ENCODE measurements at places on chromosomes 12 and 14.

GRCh38 chr12:39852346-39852745 is 232.7 kb upstream of the ABCD2 start:
- DNase-seq = peak; percentile 39

DNA sequence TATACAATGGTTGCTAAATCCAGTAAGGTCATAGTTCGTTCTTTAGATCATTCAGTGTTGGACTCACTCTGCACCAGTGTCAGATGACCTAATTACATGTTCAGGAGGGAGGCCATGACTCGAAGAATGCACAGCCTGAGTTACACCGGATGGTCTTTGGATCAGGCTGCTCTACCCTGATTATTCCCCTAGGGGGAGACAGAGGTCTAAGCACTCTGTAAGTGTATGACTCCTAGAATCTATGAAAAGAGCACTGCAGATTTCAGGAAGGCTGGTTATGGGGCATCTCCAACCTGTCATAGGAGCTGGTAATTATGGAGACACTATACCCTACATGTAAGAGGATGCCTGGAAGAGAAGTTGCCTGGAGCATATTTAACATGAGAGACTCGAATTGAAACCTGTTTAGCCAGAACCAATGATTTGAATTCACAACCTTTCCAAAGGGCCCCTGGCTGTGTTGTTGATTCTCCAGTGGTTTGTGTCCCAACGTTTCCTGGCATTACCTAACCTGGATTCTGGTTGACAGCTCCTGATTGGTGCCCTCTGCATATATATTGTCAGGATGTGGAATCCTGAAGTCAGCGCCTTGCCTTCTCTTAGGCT is at the start of gene MUCL1:
Gene MUCL1 (plus strand): TSS at position 584 of the 606 bp plus-strand sequence. CDS start 67 bp downstream, outside the sequence.
- DNase-seq = peak; percentile 69

DNA sequence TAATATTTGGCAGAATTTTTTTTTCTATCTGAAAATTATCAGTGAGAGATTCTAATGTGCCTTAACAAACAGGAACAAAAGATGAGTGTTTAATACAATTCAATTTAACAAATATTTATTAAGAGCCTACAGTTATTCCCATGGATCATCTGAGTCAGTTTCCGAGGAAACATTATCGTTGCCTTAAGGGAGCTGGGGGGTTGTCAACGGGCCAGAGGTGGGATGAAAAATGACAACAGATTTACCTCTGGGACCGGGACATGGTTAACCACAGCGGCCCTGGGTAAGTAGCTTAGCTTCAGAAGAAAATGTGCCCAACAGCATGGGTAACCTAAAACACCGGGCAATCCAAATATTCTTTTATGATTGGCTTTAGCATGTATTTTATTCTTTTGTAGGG is 113.6 kb downstream of the DAD1 start:
- DNase-seq = no peak

DNA sequence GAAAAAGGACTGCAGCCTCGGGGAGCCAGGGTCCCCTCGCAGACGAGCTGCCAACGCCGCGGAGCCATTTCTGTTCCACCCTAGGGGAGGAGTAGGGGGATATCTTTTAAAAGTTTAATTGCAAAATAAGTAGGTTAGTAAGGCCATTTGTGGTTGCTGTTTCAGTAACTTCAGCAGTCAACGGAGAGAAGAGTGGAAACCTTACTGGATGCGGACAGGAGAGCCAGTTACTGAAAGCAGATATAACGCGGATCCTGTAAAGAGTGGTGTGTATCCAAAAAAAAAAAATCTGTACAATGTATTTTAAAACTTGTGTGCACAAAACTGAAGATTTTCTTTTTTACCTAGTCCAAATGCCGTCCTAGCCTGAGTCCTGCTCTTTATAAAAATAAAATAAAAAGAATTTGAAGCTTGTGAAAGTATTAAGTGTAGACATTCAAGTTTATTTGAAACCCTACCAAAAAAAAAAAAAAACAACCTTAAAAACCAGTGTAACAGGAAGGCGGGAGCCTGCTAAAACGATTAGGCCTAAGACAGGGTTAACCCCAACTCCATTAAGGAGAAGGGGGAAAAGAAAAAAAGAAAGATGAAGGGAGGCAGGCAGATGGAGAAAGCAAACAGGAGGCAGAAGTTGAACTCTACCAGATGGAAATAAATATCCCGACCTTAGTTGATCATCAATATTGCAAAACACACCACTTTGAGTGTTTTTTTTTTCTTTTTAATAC is 1.0 kb upstream of the BTG1 start:
- DNase-seq = no peak

GRCh38 chr12:77734214-77734883 is 96.3 kb upstream of the NAV3 start:
- DNase-seq = peak; percentile 32

DNA sequence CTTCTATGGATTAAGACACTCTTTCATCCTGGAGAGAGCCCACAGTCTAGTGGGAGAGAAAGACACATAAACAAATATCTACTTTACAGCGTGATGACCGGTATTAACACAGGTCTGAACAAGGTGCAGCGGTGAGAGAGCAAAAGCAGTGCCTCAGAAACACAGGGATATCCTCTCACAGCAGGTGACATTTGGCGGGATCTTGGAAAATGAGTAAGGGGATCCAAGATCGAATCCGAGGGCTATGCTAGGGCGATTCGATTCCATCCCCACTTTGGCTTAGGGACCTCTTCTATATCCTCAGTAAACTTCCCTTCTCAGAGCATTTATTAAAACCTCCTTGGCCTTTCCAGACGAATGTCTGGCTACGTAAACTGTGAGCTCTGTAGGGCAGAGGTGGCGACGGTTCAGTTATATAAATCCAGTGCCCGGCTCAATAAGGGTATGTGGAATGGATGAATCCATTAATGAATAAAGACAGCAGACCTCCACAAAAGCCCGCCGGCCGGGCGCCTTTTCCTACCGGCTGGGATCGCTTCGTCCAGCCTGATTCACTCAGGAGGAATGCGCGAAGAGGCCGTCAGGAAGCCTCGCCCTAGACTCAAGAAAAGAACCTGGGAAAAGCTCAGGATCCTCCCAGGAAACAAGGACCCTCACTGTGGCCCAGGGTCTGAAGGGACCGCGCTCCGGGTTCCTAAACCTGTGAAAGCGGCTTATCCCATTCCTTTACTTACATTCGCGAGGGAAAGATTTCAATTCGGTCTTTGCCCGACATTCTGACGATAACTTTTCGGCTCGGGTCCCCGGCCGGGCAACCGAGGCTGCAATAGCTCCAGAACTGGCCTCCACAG is 455 bp downstream of the ATP6V1D start:
- no peak for DNase-seq

- no peak for DNase-seq
Measured at GRCh38 chr12:106080041-106080790, 58.5 kb downstream of the NUAK1 start.

DNA sequence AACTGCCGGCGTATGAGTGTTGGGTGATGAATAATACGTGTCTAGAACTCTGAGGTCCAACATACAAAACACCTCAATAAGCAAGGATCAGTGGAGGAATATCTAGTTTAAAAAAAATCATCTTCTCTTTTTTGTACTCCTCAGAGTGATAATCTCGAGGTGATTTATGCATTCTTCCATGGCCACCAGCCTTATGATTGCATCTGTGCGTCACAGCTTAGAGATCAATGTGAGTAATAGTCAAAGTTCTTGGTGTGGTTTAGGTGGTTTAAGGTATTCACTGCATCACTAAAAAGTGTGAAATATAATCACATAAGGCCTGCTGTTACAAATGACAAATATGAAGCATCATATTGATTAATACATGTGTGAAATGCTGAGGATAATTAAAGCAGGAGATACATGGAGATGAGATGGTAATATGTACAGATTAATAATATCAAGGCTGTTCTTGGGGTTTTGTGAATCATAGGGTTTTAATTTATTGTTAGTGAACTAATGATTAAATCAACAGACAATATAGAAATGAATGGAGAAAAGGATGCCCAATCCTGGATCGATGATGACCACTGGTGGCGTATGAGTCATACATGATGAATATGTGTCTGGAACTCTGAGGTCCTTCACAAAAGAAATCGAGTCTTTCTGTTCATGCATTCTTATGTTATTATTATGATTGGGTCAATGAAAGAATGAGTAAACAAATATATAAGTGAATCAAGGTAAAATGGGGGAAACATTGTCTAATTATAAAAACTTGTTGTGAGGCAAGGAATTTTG is 68.8 kb upstream of the RTL1 start:
- peak; percentile 45 for DNase-seq

DNA sequence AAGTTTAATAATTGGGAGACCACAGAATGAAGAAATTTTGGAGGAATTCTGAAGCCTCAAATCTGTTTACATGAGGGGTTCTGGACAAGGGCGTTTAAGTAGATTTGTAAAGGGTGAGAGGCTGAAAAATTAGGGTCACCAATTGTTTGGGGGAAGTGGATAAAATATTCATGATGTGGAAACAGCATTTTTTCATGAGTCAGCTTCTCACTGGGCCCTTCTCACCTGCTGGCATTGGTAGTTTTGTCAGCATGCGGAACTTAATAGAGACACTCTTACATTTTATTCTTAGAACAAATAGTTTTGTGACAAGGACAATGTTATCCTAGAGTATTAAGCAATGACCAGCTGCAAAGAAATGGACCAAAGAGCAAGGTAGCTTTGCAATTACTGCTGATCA is 634.4 kb downstream of the LRFN5 start:
- DNase-seq = no peak

DNA sequence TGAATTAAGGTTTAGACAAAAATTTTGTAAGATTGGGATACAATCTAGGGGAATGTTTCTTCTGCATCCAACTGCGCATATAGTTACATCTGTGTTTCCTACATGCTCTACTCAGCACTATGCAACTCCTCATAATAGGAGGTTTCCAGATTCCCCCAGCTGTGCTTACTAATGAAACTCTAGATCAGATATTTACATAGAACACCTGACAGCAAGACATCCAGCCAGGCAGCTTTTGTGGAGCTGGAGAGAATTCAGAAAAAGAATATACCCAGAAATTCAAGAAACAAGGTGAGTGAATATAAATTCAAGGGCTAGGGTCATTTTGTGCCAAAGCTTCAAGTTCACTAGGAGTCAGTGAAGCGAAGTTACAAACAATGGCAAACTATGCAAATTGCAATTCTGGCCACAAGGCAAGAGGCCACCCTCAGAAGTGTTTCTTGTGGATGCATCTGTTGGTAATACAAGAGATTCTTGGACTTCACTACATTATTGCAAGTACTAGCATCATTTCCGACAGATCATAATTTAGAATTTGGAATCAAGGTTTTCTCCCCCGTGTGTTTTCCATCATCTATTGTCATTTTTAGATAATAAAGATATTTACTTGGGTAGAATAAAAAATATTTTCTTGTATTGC is 341.2 kb upstream of the NAV3 start:
- no peak for DNase-seq

DNA sequence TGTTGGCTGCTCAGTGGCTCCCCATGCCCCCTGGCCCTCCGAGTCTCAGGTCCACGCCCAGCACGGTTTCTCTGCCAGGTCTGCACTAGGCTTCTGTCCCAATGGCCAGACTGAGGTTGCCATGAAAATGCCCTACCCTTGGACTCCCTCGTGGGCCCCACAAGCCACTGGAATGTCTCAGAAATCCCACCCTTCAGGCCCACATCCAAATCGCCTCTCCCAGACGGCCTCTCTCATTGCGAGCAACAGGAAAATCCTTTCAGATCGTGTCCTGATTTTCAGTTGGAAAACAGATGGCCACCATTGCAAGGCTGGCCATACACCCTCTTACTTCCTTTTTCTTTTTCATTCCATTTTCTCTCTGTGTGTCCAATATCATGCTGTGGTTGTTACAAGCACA is 77.3 kb downstream of the IRF2BPL start:
- no peak for DNase-seq

DNA sequence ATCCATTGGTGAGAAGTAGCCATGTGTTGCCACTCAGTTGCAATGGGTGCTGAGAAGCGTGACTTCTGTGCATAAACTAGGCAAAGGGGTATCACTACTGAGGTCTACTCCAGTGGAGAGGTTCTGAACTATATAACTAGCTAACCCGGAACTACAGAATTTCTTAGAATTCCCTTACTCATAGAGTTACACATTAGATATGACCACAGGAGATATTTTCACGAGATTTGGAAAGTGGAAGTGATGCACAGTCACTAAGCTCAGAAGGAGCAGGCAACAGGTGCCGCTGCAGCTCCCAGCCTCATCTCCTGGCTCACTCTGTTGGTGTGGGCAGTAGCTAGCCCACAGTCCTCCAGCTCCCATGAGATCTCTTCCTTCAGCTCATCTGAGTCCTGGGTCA is 136.6 kb downstream of the SSPN start:
- DNase-seq = no peak

DNA sequence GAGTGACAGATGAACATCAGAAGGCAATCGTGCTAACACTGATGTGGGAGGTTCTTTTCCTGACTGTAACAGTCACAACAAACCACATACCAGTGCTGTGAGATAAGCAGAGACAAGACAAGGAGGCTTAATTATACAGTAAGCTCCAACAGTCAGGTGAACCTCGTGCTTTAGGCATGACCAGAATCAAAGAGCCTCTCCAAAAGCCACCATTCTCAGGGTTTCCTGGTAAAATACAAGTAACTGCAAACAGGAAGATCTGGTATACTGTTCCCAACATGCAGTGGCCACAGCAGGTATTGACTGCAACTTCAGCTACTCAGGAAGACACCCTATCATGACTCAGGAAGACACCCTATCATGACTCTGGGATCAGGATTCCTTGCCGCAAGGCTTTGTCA is 47.3 kb upstream of the GTF2A1 start:
- peak; percentile 74 for DNase-seq

DNA sequence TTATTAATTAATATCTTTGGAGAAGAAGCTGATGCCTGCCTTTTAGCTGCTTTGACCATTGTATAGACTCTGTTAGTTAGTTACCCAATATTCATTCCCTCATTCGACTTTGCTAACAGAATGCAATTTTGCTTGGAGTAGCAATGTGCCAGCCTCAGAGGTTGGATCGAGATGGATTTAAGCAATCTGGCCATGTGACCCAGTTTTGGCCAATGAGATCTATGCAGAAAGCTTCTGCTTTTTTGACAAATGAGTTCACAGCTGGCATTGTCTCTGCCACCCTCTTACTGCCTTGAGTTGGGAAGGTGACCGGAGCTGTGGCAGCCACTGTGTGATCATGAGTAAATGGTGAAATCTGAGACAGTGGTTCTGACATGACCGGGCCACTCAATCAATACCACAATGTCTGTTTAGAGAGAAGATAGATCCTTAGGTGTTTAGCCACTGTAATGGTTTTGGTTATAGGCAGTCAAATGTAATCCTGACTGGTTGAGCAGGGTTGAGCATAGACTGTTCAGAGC is 74.9 kb upstream of the MED13L start:
- no peak for DNase-seq

DNA sequence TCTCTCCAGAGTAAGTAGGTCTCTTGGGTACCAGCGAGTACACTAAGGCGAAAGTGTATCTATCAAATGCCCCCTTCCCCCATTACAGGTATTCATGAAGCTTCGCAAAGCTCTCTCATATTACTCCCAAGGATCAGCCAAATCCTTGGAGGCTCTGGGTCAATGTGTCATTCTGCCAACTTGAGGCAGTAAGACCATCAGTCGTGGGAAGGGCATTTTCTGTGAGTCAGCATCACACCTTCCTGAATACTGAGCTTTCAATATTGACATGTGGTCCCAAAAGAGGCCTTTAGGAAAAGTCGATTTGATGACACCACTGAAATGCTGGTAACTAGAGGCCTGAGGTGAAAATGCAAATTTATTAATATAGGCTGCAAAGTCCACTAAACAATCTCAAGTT is 323.9 kb downstream of the LRIG3 start:
- peak; percentile 58 for DNase-seq

- DNase-seq = peak; percentile 27
Measured at GRCh38 chr12:71152851-71153250, 4.9 kb downstream of the TSPAN8 start.

- DNase-seq = no peak
Measured at GRCh38 chr12:92065639-92066038, 80.0 kb downstream of the BTG1 start.

- DNase-seq = peak; percentile 34
Measured at GRCh38 chr12:45388545-45388944, 172.7 kb downstream of the ANO6 start.

Data from HT1080 (cell line).